ENCODE measurements at places on chromosomes 4 and X.

GRCh38 chr4:109111031-109111430, 191.4 kb downstream of the COL25A1 start:
- DNase-seq, result no peak

DNA sequence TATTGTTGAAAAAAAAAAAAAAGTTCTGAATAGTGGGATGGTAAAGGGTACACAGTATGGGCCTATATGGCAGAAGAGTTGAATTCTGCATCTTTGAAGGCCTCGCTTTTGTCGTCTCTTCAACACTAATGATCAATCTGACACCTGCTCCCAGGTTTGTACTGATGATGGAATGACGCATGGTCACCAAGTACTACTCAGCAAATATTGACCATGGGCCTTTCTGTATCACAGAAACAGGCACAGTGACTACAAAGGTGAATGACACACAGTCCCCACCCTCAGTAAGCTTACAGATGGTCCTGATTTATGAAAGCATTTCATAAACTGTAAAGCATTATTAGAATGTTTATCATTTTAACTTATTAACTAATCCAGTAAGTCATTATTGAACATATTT, 152.6 kb downstream of the LDB2 start:
- no peak for DNase-seq

- DNase-seq, result no peak
Measured at GRCh38 chr4:61041527-61041926, 158.6 kb upstream of the ADGRL3 start.

- no peak for DNase-seq
Measured at GRCh38 chrX:68659786-68660185, 12.3 kb downstream of the STARD8 start.

GRCh38 chr4:172982151-172982590, 186.4 kb upstream of the GALNT7 start:
- no peak for DNase-seq

DNA sequence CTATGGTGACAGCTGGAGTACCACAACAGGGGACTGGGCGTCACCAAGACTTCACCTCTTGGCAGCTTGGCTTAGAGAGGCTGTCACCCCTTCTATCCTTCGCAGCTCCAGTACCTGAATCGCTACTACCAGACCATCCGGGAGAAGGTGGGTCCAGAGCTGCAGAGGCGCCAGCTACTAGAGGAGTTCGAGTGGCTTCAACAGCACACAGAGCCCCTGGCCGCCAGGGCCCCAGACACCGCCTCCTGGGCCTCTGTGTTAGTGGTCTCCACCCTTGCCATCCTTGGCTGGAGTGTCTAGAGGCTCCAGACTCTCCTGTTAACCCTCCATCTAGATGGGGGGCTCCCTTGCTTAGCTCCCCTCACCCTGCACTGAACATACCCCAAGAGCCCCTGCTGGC, 11.6 kb upstream of the SASH3 start:
- no peak for DNase-seq

DNA sequence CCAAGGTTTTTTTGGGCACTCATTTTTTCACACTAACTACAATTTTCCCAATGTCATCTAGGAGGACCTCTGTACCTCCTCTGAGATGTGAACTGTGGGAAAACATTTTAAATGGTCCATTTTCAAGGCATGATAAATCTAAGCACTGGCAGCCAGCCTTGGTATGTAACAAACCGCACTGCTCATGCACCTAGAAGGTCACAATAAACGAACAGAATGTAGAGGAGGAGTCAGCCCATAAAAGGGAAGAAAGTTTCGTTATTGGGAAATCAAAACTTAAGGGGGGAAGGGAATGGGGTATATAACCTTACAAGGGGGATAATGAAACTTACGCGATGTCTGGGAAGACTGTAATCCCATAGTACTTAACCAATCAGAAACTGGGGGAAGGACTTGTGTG, 16.4 kb downstream of the COX18 start:
- DNase-seq, result no peak

GRCh38 chr4:110961066-110961465, 338.2 kb upstream of the PITX2 start:
- DNase-seq, result no peak

DNA sequence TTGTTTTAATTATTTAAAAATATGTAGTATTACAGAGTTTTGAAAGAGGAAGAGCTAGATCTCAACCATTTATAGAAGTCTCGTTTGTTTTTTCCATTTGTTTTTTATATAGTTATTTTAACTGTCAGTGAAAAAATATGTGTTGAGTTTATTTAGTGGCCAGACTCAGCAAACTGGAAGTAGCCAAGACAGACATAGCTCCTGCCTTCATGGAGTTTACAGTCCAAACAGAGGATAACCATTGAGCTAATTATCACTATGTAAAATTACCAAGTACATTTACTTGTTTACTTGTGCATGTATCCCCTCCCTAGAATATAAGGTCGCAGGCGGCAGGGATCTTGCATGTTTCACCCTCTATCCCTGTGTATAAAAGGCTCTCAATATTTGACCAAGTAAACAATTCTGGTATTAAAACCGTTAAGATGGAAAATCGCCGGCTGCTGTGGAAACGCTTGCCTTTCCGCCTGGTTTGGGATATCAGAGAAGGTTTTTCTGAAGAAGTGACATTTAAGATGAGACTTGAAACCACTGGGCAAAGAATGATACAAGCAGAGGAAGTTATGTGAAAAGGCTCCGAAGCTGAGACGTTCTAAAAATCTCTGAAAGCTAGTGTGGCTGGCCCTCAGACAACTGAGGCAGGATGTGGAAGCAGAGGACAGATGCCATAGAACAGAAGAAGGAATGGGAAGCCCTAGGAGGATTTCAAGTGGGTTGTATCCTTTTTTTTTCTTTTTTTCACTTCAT, 1.3 kb upstream of the CCNI start:
- no peak for DNase-seq

DNA sequence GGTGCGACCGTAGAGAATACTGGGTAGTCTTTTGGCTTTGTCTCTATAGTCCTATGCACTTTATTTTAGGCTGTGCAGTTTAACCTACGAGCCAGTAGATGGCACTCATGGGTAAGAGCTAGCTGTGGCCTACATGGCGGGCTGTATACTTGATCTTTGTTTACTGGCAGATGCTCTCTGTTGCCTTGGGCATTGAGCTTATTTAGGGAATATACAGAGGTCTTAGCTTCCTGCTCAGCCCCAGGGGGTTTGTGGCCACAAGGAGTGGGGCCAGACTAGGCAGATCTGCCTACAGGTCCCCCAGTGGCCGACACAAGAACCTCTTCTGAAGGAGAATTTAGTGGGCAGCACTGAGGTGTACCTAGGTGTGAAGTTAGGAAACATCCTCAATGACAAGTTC, 227.6 kb upstream of the HDX start:
- DNase-seq, result no peak

GRCh38 chr4:31185014-31185585, 464.9 kb downstream of the PCDH7 start:
- no peak for DNase-seq

GRCh38 chr4:126209147-126209546, 894.4 kb downstream of the FAT4 start:
- no peak for DNase-seq

GRCh38 chr4:27397886-27398285, 537.2 kb downstream of the STIM2 start:
- no peak for DNase-seq

DNA sequence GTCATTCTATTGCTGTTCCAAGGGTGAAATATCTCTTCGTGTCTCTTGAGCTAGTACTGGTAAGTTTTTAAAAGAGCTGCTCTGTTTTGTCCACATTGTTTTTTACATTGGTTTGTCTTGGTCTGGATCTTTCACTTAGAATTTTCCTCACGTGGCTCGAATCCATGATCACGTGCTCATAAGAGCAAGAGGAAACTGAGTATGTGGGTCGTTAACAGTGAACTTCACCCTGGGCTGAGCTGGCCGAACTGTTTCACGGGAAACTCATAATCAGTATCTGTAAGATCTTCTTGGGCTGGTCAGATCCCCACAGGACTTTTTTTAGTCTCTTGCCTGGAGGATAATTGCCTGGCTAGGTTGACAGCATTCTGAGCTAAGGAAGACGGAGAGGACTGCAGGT, 77.8 kb upstream of the HELT start:
- peak; percentile 18 for DNase-seq

GRCh38 chr4:126038502-126039144, 723.9 kb downstream of the FAT4 start:
- no peak for DNase-seq

- DNase-seq, result peak; percentile 35
Measured at GRCh38 chrX:155086202-155086840, 15.0 kb downstream of the BRCC3 start.

DNA sequence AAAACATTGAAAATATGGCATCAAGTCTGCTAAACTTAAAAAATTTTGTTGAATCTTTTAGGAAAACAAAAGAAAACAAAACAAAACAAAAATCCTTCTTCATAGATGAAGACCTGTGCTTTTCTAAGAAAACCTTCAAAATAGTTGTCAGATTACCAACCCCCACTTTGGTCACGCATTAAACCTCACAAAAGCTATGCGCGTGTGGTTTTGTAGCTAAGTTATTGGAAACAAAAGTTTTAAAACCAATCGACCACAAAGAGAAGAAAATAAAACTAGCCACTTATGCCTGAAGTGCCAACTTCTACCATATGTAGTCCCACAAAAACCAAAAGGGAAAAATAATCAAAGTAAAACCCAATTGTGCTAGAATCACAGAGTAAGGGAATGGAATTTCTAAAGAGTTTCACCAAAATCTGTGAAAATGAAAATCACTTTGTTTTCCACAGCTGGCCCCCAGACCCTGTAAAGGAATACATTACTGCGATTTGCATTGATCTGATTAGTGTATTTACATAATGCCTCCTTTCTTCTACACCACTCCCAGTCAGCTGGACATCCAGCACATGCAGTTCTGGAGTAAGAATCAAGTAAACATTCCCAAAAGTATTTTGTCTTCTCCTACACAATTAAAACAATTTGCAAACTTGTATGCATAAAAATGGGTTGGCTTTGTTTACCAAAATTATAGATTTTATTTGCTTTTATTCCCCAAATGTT, 330.1 kb upstream of the DKK2 start:
- DNase-seq, result no peak

DNA sequence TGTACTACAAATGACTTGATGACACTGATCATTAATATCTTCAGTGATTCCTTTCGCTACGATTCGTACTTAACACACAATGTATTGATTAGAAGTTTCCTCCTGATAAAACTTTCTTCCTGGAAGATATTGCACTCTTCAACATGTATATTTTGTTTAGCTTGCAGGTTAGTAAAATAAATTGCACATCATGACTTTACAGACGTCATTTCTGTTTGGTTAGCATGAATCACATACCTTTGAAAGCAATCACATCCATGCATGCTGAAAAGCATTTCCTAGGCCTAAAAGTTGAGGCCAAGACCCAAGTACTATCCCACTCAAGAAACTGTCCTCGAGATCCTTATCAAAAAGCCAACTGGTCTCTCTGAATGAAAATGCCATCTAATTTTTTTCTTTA, 1841.0 kb upstream of the PCDH7 start:
- no peak for DNase-seq

GRCh38 chr4:172865103-172865502, 303.5 kb upstream of the GALNT7 start:
- no peak for DNase-seq

- no peak for DNase-seq
Measured at GRCh38 chrX:26845056-26845455, 618.1 kb downstream of the PPP4R3C start.

DNA sequence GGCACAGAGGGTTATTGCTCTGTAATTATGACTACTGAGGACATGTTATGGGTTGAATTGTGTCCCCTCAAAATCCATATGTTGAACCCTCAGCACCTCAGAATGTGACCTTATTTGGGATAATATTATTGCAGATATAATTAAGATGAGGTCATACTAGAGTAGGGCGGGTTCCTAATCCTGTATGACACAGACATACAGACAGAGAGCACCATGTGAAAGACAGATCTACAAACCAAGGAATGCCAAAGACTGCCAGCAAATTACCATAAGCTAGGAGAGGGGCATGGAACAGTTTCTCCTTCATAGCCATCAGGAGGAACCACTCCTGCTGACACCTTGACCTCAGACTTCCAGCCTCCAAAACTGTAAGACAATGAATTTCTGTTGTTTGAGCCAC, 115.2 kb upstream of the OTUD4 start:
- no peak for DNase-seq

DNA sequence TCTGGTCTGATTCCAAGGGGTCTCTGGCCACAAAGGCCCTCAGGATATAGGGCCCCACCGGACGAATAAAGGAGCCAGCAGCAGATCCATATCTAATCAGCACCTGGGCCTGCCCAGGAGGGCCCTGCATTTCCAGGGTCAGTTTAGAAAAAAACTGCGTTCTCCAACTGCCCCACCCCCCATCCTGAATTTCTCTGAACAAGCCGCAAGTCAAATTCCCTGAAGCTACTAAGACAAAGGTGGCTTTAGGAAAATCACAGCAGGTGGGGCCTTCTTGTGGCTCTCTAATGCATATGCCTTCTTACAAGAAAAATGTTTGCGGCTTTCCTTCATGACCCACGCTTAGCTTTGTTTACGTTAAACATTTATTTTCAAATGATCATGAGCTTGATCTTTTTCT, 76.6 kb downstream of the MBNL3 start:
- no peak for DNase-seq

DNA sequence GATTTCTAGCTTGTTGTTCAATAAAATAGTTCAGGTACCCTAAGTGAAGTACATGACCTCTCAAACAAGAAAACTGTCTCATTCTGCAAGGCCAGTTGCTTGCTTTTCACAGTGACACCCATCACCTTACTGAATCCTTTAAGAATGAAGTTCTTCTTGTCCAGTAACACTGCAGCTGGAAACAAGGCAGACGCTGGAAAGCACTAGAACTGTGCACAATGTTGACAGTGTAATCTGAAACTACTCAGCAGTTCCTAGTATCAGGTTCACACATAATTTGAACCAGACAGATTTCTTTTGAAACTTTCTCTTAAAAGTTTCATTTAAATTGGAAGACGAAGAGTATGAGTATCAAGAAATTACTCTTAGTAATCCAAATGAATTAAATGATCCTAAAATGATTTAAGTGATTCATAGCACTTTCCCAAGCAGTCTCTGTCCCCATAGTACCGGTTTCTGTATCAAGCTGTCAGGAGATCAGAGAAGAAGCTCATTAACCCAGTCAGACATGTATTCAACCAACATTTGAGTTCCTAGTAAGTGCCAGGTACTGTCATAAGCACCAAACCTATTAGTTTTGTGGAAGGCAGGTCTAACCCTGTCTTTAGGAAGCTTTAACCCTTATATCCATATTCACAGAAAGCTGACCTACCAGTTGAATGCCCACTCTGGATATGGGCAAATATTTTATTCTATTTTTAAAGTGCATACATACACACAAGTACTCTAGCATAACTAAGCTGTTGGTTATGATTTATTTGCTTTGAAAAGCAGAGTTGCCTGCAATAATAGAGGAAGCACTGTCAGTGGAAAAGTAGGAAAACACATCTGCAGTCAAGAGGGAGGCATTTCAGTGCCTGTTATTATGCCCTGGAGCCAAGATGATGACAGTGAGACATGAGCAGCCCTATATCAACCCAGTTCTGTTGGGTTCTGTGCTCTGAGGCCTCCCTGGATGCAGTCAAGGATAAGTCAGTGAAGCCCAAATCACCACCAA, 63.6 kb downstream of the PALLD start:
- peak; percentile 27 for DNase-seq

GRCh38 chr4:153137159-153137558, 67.1 kb upstream of the TRIM2 start:
- DNase-seq, result no peak
